ENCODE measurements at places on chromosomes 5 and 9.

GRCh38 chr5:125612181-125612721, 811.0 kb upstream of the GRAMD2B start:
- DNase-seq: peak; percentile 48

- no peak for DNase-seq
These were observed 364.4 kb downstream of the GADD45G start for GRCh38 chr9:89969156-89969675.

GRCh38 chr9:93949694-93950449, 5.3 kb downstream of the BARX1 start:
- no peak for DNase-seq

- DNase-seq: no peak
These were observed 507.0 kb upstream of the PTGER4 start for GRCh38 chr5:40172721-40173120.

DNA sequence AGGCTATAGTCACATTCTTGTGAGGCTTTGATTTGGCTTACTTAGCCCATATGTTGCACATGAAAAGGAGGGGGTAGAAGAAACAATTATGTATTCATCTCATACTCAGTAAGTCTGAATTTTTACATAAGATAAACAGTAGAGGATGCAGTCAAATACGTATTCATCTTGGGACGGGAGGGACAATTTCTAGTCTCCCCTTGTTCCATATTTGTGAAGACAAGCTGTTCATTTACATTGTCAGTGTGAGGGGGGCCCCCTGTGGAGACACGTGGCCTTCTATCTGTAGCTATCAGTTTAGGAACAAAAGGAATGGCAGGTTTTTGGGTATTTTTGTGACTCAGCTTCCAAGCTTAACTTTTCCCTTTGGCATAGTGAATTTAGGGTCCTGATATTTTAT, 49.2 kb upstream of the PPP1R2B start:
- DNase-seq: no peak

DNA sequence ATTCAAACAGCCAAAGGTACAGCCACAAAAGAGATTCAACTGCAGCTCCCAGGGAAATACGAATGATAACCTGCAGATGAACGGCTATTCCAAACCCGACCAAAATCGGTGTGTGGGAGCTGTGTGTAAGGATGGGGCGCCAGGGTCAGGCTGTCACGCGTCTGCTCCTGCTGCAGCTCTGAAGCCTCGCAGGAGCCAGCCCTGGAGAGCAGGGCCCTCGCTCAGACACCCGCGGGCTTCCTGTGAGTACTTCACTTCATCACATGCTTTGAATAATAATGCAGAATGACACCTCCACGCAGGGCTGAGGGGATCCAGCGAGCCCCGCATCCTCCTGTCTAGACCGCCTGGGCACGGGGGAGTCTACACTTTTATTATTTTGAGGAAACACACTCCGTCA, 307.5 kb upstream of the IRX2 start:
- DNase-seq: no peak

- DNase-seq: no peak
These were observed 15.1 kb upstream of the CSNK1G3 start for GRCh38 chr5:123496892-123497291.

DNA sequence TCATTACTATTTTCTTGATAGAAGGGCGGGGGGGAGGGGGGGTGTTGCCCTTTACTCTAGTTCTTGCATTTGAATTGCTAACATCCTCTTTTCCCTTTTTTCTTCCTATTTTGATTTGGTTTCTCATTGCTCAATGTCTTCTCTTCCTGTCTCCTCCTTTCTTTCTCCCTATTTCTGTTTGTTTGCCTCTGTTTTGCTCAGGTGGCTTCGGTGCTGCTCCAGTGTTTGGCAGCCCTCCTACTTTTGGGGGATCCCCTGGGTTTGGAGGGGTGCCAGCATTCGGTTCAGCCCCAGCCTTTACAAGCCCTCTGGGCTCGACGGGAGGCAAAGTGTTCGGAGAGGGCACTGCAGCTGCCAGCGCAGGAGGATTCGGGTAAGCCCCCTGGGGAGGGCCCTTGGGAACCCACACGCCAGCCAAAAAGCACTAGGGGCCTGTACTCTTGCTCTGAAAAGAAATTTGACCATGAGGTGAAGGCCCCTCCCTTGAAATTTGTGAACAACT, 48.3 kb downstream of the FAM78A start:
- DNase-seq: no peak

GRCh38 chr5:72123764-72124376, 16.6 kb downstream of the MAP1B start:
- DNase-seq: no peak

- no peak for DNase-seq
These were observed 130.0 kb downstream of the LHFPL2 start for GRCh38 chr5:78518365-78519197.

- DNase-seq: no peak
These were observed 56.4 kb downstream of the BARX1 start for GRCh38 chr9:93898502-93899426.

GRCh38 chr9:128275198-128276007, at the start of gene GOLGA2:
Gene GOLGA2 (minus strand): TSS chr9:128276007. CDS start chr9:128275976, 31 bp downstream.
- DNase-seq: no peak
